ENCODE measurements at places on chromosomes 1 and 21. TPM values are rescaled to one million over a fixed set of nuclear protein-coding genes. Genes with fewer than 3 reads are reported as not detected.

DNA sequence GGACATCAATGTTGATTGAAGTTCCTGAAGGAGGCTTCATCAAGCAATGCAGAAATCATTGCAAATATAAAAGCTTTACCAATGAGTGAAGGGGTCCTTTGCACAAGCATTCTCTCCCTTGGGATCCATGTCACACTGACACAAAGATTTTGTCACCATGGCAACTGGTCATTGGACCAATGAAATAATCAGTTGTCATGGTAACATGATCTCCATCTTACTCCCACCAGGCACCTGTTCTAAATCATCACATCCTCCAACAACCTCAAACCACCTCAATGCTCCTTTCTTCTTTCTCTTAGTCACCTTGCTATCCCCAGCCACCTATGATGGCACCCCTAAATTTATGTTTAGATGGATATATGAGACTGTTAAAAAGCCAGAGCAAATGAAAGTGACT lies 13.5 kb upstream of the FOXJ3 start:
- no peak for DNase-seq

- DNase-seq, result no peak
Measured at GRCh38 chr1:43410571-43410970, 20.9 kb downstream of the SZT2 start.

GRCh38 chr1:58978096-58978495 lies 194.2 kb upstream of the JUN start:
- no peak for DNase-seq

OBSCN gene
- 52.9 TPM for total RNA-seq

NT5C1A gene
- total RNA-seq, result 1.00 TPM

CHAF1B gene
- 2.5 TPM for total RNA-seq
